ENCODE measurements at places on chromosomes 6 and 20.

DNA sequence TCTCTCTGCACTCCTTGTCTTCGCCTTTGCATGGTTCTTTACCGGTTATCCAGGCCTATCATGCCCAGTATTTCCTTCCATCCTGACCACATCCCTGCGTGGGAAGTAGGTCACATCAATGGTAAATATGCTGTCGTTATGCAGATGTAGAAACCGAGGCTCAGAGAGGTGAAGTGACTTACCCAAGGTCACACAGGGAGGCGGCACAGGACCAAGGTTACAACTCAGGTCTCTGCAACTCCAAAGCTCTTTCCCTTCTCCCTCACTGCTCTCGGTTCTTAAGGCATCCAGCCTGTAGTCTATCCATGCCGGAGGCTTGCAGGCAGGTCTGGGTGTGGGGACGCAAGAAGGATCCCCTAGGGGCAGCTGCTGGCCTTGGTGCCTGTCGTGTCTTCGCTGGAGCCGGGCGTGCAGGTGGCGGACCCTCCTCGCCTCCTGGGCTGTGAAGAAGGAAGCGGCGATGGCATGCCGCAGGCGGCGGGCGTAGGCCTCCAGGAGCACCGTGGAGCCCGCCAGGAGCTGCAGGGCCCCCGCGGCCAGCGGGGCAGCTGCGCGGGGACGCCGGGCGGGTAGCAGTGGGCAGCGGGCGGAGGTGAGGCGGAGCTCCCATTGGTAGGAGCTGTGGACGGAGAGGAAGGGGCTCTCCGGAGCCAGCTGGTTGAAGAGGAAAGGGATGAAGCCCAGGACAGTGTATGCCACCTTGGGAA lies 9.1 kb downstream of the OCSTAMP start:
- DNase-seq: no peak

DNA sequence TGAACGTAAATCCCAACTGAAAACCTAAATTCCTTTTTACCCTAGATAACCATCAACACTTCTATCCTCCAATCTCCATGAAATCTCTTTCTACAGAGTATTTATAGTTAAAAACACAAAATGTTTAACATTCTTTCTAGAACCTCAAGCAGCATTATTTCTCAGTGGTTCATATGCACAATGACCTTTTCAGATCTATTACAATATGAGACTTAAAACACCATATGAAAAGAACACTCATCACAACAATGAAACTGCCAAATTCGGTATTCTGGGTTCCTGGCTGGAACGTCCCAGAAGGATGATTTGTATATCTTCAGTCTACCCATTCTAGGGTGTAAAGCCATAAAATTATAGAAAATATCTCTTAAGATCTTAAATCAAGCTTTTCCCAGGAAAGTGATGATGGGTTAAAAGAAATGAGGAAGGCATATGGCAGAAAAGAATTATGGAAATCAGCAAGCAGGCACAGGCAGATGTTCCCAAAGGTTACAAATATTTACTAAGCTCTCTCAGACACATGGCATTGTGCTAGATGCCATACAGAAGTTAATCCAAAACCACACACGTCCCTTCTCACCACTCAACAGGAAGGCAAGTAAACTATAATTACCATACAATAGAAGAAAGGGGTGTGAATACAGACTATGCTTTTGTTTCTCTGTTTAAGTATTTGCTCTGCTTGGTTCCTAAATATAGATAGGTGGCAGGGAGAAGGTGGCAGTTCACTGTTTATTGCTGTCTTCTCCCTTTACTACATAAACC lies 118.0 kb downstream of the CHD6 start:
- no peak for DNase-seq

DNA sequence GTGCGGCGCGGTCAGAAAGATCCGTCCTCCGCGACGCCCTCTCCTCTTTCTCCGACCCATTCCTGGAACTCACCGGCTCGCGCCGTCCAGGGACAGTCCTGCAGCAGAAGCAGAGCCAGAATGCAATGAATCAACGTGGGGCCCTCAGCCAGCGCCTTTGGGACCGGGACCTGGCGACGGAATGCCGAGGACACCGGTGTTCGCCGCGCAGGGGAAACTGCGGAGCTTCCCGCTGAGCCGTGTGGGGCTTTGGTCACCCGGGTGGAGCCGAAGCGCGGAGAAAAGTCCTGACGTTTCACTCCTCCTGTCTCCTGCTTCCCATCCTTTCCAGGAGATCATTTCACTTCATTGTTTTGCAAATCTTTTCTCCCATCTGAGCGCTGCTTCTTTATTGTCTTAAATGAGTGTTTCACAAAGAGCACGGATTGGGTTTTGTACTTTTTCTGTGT lies 26.5 kb downstream of the ULBP1 start:
- DNase-seq: no peak

DNA sequence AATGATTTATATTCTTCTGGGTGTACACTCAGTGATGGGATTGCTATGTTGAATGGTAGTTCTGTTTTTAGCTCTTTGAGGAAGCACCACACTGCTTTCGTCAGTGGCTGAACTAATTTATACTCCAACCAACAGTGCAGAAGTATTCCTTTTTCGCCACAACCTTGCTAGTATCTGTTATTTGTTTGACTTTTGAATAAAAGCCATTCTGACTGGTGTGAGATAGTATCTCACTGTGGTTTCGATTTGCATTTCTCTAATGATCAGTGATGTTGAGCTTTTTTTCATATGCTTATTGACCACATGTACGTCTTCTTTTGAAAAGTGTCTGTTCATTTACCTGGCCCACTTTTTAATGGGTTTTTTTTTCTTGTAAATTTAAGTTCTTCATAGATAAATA lies 583.8 kb upstream of the ARID1B start:
- no peak for DNase-seq

GRCh38 chr6:149895048-149895590 lies 2.8 kb downstream of the RAET1E start:
- DNase-seq: no peak

GRCh38 chr6:56434606-56435005 lies 187.2 kb upstream of the COL21A1 start:
- no peak for DNase-seq
